ENCODE measurements at places on chromosomes 2 and 18.
A peak's percentile ranks its signal among the peaks of the same experiment; 100 is the strongest.

DNA sequence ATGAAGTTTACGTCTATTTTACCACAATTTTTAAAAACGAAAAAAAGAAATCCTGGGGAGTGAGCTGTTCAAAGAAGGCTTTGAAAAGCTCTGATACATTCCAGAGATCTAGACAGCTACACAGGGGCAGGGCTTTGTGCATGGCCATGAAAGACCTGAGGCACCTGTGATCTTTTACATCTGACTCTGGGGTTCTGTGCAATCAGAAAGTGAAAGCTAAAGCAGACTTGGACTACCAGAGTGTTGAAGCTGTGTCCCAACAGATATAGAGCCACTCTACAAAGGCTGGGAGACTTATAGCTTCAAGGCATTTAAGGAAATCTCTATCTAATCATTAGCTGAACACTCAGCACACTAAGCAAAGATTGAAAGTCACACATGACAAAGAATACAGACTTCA is 34.1 kb downstream of the PARD6G start:
- DNase-seq = no peak

GRCh38 chr2:177059293-177059692 is 153.3 kb upstream of the HNRNPA3 start:
- no peak for DNase-seq

- DNase-seq = no peak
These were observed 46.2 kb downstream of the CAB39 start for GRCh38 chr2:230758566-230759480.

GRCh38 chr18:71352618-71353017 is 1063.8 kb downstream of the SOCS6 start:
- DNase-seq = no peak

GRCh38 chr2:75489721-75490120 is 71.0 kb downstream of the EVA1A start:
- DNase-seq = no peak

DNA sequence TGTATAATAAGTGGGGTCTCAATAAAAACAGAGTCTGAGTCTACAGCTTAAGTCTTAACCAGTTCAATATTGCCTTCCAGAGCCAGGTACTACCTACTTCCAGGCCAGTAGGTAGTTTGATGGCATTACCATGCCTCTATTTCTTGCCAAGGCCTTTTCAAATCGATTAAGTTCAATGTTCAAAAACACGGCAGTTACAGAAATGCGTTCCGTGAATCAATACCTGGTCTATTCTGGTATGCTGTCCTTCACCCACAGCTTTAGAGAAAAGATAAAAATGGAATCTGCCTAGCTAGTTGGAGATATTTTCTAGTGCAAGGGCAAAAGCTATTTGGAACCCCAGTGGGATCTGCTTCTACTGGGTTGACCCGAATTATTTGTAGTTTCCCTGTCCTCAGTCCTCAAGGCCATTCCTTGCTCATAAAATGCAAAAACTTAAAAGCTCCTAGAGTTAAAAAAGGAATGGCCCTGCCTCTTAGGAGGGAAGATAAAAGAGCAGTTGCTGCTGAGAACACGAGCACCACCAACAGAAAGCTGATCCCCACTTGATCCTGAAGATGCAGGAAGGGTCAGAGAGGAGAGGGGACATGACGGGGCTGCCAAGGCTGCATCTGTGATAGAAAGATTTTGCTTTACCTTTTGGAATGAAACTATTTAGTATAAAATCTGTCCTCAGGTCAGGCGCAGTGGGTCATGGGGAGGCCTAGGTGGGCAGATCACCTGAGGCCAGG is 109.6 kb upstream of the SCG2 start:
- no peak for DNase-seq

DNA sequence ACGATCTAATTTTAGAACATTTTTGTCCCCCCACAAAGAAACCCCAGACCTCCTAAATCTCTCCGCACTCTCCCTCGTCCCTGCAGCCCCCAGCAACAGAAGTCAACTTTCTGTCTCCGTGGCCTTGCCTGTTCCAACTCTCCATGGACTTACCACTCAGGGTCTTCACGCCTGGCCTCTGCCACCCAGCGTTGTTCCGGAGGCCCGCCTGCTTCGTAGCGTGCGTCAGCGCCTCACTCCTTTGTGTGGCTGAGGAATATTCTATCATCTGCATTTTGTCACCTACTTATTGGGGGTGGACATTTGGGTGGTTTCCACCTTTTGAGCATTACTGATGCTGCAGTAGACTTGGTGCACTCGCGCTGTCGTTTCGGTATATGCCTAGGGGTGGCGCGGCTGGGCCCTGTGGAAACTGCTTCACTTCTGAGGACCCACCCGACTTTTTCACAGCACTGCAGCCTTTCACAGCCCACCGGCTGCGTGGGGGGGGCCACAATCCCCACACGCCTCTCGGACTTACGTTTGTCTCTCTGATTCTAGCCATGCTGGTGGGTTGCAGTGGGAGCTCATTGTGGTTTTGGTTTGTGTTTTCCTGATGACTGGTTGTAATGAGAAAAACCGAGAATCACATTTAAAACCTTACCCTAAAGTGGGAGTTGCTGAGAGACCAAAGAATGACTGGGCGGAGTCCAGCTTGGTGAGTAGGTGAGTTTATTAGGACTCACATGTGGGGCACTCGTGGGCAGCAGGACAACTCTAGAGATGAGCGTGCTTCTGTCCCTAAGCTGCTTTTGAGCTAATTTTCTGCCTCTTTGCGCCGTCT is 1.4 kb upstream of the HSBP1L1 start:
- DNase-seq = no peak

GRCh38 chr2:164785457-164785856 is 56.2 kb downstream of the COBLL1 start:
- DNase-seq = no peak

GRCh38 chr2:74824679-74825078 is 9.2 kb upstream of the HK2 start:
- no peak for DNase-seq

GRCh38 chr18:78711316-78711715 is 268.3 kb upstream of the SALL3 start:
- no peak for DNase-seq

DNA sequence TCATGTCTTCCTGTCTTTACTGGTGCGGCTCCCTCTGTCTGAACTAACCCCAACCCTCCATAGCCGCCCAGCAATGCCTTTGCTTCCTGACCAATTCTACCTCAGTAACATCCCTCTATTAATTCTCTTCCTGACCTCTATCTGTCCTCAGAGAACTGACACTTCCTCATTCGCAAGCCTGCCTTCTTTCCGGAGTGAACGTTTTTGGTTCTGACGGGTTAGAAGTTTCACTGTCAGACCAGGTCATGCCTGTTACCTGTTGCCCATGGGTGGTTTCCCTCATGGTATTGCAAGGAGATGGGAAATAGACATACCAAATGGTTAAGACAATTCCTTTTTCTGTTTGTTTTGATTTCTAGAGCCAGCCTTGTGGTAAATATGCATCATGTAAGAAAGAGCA is 453.4 kb upstream of the SLC14A2 start:
- DNase-seq = no peak

DNA sequence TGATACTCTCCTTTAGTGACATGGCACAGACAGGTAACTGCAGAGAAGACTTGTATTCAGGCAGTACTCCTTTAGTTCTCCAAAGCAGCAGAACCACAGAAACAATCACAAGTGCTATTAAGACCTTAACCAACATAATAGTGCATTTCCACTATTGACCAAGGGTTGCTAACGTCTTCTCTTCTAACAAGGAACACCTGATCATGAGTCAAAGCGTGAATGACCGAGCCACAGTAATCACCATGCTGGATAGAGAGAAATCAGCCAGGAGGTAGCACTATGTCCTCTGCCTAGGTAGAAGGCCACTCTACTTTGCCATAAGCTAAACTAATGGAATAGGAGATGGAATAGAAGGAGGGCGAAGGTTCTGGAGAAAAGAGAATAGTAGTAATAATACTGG is 161.0 kb downstream of the ANKRD44 start:
- DNase-seq = no peak

DNA sequence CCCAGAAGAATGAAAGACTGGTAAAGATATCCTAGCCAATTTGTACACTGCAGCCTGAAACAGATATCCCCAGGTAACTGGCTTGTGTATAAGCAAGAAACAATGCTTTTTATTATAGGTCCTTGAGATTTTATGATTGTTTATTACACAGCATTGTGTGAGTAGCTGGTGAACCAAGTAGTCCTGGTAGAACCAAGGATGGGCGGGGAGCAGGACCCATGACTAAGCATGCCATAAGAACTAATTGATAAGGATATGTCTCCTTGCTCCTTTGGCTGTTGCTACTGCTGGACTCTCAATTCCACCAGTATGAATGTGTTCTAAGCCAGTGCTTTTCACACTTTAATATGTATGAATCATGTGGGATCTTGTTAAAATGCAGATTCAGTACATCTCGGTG is 12.3 kb upstream of the ALMS1 start:
- no peak for DNase-seq

DNA sequence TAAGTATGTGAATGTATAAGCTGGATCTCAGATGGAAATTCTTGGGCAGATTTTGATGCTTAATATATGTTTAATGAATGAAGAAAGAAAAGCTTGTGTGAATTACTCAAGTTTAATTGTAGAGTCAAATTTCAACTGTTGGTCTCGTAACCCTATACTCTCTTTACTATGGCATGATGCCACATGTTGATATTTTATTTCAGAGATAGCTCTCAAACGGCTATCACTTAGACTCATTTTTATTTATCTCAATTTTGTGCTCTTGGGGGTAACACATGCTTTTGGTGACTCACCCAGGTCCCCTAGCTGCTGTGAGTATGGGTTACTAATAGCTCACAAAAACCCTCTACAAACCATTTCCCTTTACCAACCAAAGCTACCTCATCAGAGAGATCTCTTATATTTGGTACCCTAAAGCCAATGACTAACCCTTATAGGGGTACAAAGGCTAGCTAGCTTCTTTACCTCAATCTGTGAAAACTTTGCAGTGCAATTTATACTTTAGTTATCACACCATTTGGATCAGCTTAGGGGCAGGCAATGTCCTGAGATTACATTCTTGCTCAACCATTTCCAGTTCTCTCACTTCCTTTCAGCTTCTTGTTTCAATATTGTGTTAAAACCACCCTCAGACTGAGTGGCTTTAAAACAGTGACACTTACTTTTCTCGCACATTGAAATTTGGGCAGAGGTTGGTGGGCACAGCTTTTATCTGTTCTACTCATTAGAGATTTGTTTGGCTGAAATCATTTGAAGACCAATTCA is 240.3 kb downstream of the CDH7 start:
- no peak for DNase-seq

DNA sequence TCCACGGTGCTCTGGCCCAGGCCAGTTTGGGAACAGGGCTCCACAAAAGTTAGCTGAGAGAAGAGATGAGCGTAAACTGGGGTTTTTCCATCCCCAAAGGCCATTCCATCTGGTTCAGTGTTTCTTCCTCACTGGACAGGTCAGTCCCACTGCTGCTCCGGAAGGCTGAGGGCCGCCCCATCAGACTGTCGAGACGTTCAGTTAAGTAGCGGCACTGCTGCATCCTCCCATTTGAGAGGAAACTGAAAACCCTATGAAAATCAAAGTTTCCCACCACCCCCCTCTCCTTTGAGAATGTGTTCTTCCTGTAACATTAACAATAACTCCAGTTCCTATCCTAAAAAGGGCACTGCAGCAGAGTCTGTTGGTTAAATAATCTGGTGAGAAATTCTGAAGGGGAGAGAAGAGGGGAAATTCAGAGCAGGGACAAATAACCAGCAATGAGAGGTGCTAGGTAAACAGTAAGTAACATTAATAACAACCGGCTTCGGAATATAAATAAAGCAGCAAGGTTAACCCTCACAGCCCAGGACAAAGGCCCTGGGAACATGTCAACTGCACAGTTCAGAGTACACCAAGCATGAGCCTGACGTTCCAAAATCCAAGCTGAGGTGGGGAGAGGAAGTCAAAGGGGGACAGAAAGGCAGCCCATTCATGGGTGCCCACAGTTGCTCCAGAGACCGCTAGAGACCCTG is 55.4 kb downstream of the UXS1 start:
- no peak for DNase-seq

GRCh38 chr2:46079985-46080560 is 217.1 kb upstream of the EPAS1 start:
- DNase-seq = peak; percentile 68

DNA sequence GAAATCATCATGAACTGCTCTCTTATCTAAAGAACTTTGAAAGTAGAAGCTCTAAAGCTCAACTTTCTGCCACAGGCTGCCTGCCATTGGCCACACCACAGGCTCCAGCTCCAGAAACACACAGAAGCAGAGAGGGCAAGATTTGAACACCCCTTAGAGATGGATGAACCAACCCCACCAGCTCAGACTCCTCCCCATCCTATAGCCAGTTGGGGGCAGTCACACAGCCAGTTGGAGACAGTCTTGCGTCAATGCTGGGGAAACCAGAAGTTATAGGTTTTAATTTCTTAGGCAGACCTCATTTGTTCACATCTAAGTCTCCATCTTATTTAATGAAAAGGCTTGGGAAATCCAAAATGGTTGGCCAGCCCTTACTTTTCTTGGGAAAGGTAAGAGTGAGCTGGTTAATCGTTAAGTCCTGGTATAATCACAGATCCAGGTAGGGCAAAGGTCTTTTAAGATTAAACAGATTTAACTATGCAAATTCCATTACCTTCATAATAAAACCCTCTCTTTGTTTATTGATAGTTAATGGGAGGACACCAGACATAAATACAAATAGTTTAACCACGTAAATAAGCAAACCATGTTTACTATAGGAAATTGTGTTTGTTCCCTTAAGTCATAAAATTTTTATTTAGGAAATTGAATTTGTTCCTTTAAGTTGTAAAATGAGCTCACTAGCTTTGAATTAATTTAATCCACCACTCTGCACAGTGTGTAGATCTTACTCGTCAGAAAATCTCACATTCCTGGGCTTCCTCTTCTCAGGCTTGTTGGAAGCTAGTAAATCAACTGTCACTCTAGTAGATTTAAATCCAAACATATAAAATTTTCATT is 28.0 kb downstream of the MRO start:
- DNase-seq = no peak

DNA sequence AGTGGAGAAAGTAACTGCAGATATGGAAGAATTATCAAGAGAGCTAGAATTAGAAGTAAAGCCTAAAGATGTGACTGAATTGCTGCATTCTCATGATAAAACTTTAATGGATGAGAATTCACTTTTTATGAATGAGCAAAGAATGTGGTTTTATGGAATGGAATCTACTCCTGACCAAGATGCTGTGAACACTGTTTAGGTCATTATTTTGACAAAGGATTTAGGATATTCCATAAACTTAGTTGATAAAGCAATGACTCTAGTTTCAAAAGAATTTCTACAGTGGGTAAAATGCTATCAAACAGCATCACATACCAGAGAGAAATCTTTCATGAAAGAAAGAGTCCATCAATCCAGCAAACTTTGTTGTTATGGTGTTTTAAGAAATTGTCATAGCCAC is 1317.7 kb upstream of the ACVR2A start:
- peak; percentile 10 for DNase-seq

DNA sequence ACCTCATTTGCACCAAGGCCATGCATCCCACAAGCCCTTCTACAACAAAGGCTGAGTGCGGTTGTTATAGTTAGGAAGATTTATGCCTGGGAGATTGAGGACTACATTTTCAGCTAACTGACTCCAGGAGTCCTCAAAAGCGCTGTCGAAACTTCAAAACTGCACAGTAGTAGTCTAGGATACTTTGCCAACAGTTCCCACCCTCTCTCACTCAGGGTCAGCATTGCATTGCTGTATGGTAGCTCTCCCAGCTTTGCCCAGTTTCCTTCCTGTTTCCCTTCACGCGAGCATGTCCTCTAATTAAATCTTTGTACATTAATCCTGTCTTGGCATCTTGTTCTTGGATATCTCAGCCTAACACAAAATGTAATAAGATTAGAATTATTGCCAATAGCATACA is 420.6 kb upstream of the UBE2E3 start:
- DNase-seq = peak; percentile 62

Data from retinal pigment epithelial cell (primary cell).